ENCODE measurements at places on chromosomes 2 and 18.
A peak's percentile ranks its signal among the peaks of the same experiment; 100 is the strongest.

- no peak for DNase-seq
Measured at GRCh38 chr18:25189391-25190185, 162.4 kb downstream of the ZNF521 start.

DNA sequence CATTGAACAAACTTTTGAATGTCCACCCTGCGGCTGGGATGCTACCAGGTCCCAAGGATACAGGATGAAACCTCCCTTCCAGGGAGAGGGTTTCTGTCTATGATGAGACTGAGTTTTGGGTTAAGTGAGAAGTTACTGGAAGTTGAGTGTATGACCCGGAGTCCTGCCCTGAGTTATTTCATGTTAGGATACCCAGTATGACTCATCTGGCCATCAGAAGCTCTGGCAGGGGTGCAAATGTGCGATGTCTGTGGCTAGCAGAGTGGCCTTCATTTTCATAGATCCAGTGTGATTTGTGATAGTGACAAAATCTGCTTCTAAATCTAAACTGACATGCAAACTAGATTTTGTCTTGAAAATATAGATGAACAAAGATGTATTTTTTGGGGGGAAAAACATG, 55.3 kb downstream of the KCTD1 start:
- no peak for DNase-seq

DNA sequence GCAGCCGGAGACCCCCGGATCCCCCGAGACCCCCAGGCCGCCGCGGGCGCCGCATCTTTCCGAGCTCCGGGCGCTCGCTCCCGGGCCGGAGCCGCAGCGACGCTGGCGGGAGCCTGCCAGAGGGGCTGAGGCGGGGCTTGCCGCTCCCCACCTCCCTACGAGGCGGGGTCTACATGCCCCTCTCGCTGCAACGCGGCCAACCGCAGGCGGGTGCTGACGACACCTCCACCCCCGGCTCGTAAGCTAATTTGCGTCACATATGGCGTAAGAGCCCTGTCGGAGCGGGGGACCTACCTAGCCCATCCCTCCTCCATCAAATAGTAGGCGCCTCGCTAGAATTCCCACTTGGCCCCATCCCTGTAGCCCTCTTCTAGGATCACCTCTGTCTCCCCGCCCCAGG, at the start of gene PTPRN:
PTPRN (minus strand) TSS at position 124 of the 400 bp plus-strand sequence; CDS start at position 55, 69 bp downstream.
- DNase-seq, result peak; percentile 85

DNA sequence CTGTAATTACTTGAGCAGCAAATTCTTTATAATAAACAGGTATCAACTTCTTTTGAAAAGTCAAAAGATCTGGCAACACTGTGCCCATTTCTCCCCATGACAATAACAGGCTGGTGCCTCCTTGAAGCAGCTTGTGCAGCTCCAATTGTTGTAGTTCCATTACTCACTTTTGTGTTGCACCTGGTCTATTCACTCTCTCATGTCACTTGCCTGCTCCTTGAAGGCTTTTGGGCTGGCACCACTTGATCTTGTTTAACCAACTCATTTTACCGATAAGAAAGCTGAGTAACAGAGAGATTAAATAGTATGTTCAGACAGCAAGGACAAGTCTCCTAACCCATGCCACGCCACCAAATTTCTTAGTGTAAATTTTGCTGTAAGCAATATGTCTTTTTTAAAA, 314.5 kb downstream of the OSR1 start:
- DNase-seq, result no peak

GRCh38 chr2:34012715-34013302, 413.7 kb upstream of the FAM98A start:
- DNase-seq, result peak; percentile 25

- DNase-seq, result no peak
Measured at GRCh38 chr2:201580486-201580885, 62.8 kb downstream of the TMEM237 start.

- no peak for DNase-seq
Measured at GRCh38 chr2:238308177-238308576, 12.1 kb upstream of the TRAF3IP1 start.

DNA sequence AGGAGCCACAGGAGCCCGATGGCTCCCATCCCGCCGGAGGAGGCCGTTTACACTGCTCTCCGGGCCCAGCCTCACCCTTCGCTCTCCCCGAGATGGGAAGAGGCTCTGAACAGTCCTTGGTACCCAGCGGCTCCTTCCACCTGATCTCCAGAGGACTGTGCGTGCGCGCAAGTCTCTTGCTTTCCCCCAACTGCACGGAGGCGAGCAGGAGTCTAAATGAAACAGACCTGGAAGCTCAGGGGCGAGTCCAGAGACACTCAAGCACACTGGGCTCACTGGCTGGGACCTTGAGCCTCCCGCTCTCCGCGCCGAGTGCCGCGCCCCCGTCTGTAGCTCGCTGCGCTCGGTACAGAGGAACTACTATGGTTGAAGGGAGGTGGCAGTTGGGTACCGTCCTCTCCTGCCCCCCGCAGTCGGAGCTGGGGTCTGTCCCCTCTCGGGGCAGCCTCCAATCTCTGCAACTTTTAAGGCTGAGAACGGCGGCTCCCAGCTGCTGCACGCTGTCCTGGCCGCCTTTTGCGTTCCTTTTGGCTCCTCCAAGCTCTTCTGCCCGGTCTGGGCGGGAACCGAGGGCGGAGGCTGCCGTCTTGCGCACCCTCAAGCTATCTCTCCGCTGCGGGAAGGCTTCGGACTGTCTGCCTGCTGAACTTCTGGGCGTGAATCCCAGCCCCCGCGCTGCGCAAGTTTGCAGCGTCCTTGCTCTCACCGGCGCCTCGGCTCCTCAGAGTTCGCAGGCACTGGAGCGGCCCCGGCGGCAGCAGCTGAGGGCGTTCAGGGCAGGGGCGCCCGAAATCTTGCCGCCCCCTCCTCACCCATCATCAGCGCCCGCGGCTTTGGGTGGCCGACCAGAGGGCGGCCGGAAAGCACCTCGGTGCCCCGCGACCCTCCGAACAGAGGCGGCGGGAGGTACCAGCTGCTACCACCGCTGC, 491 bp downstream of the ALK start:
- DNase-seq, result no peak

GRCh38 chr2:183078163-183078463, 434 bp upstream of the DUSP19 start:
- no peak for DNase-seq

GRCh38 chr18:45133276-45133675, 452.6 kb downstream of the SETBP1 start:
- no peak for DNase-seq

- DNase-seq, result no peak
Measured at GRCh38 chr2:207833251-207833751, 63.6 kb upstream of the FZD5 start.

DNA sequence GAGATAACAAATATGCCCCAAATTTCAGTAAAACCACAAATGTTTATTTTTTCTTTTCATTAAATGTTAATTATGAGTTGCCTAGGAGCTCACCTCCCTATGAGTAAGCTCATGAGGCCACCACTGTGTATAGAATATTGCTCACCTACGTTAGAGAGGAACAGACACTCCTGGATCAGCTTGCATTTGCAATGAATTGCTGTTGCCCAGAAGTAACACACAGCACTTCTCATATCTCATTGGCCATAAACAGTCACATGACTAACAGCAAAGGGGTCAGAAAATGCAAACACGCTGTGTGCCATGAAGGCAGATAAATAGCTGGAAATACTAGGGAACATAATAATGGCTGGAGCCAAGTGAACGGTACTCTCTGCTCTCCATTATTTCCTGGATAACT, 89.0 kb upstream of the GALNT5 start:
- DNase-seq, result no peak

GRCh38 chr2:238046725-238047270, 14.0 kb upstream of the SCLY start:
- DNase-seq, result no peak

- no peak for DNase-seq
Measured at GRCh38 chr2:20062615-20063545, 11.5 kb upstream of the LAPTM4A start.

DNA sequence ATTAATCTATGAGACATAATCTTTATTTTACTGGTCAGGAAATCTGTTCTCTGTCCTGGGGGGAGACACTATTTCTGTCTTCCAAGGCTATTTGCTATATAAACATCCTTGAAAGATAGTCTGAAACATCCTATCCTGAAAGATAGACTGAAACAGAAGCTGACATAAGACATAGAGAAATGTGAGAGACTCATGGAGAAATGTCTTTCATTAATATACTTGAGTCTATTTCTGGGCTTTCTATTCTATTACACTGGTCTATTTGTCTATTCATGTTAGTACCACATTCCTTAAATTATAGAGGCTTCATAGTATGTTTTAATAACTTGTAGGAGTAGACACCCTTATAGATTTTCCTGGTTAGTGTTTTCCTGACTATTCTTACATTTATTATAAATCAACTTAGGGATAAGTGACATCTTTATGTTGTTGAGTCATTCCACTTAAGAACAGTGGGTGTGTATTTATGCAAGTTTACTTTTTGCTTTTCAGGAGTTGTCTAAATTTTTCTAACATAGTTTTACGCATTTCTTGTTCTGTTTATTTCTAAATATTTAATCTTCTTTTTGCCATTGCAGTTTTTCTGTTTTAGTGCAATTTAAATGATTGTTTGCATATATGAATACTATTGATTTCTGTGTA, 244.9 kb upstream of the ZSWIM2 start:
- no peak for DNase-seq

- no peak for DNase-seq
Measured at GRCh38 chr2:88521445-88522073, 69.1 kb upstream of the FOXI3 start.

DNA sequence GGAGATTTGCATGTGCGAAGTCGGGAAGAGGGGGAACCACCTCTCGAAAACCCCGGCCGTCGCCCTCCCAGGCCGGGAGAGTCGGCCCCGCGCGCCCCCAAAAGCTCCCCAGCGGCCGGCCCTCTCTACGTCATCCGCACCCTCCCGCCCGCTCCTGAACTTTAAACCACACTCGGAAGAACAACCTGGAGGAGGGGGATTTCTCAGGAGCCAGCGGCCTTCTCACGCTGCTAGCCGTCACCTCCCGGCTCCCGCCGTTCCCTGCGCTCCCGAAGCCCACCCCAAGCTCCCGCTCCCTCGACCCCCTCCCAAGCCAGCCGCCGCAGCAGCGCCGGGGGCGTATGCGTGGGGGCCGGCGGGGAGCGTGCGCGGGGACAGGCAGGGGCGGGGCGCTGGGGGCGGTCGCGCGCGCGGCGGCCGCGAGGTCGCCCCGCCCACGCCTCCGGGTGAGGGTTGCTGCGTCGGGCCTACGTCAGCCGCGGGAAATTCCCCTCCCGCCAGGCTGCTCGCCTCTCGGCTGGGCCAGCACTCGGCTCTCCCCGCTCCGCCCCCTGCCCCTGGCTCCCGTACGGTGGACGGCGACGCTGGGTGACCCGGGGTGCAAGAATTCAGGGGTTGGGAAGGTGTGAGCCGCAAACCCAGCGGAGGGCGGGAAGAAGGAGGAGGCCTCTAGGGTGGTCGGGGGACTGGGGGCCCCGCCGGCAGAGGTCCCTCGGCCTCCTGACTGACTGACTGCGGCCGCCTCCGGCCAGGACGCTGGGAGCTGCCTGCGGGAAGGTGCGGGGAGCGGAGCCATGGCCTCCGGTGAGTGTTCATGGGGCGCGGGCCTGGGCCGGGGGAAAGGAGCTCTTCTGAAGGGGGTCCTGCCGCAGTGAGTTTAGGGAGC, at the start of gene REL:
REL (plus strand) TSS at position 528 of the 886 bp plus-strand sequence; CDS start at position 795, 267 bp downstream.
- peak; percentile 90 for DNase-seq

- DNase-seq, result no peak
Measured at GRCh38 chr2:208713066-208713745, 306.6 kb downstream of the PTH2R start.

DNA sequence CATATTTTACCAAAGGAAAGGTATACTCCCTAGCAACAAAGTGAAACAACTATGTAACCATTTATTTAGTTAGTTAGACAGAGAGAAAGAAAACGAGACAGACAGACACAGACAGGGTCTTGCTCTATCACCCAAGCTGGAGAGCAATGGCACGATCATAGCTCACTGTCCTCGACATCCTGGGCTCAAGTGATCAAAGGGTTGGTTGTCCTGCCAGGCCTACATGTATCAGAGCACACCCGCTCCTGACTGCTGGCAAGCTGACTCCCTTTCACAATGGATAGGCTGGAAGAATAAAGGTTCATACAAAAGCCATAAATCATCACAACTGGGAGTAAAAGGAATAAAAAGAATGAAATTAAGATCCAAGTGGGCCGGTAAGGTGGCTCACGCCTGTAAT, 53.5 kb downstream of the ATL2 start:
- DNase-seq, result no peak

GRCh38 chr18:58861861-58862301, 2.8 kb upstream of the ZNF532 start:
- no peak for DNase-seq

- no peak for DNase-seq
Measured at GRCh38 chr2:157158111-157158510, 99.4 kb upstream of the GALNT5 start.

- DNase-seq, result no peak
Measured at GRCh38 chr2:157808421-157808820, 67.7 kb downstream of the ACVR1 start.

GRCh38 chr2:139067072-139067471, 286.9 kb upstream of the NXPH2 start:
- no peak for DNase-seq

- DNase-seq, result no peak
Measured at GRCh38 chr2:117980783-117981676, 32.8 kb downstream of the CCDC93 start.

GRCh38 chr2:38959466-38959865, 69.8 kb downstream of the ARHGEF33 start:
- DNase-seq, result no peak

GRCh38 chr2:61214171-61214570, 52.2 kb downstream of the C2orf74 start:
- no peak for DNase-seq

GRCh38 chr2:56333812-56334485, 150.2 kb downstream of the CCDC85A start:
- no peak for DNase-seq

DNA sequence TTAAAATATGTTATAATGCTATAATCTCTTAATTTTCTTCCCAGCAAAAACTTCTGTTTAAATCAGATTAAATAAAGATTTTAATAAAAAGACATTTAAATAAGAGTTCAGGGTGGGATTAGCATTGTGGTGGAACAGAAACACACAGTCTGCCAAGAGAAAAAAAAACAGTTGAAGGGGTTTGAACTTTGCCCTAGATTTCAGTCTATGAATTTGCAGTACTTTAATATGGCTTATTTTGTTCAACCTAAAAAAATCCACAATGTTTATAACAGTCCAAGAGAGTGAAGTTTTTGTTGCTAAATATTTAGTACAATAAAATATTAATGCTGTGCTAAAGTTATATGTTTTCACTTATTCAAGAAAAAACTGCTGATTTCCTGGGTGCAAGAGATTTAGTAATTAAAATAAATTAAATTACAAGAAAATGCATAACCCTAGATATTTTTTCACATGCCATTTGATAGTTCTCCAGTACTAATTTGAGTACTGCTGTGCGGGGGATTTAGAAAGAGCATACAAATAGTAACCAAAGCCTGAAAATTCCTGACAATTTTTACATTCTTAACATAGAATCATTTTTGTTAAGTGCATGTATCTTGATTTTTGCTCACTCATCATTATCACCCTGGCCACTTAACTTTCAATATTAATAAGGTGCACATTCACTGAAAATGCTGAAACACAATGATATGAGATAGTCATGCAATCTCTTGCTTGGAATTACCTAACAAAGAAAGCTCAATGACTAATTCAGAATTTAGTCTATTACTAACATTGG, 52.6 kb downstream of the SLC40A1 start:
- DNase-seq, result no peak

GRCh38 chr18:78006774-78007260, 757.2 kb downstream of the GALR1 start:
- DNase-seq, result no peak

Data from NCI-H2171 (cell line).